CD4-positive, alpha-beta T cell treated with Interleukin-12 subunit alpha and Interleukin-12 subunit beta, for 1 hour (primary cell): ENCODE measurements at places on chromosomes 3 and 15.

DNA sequence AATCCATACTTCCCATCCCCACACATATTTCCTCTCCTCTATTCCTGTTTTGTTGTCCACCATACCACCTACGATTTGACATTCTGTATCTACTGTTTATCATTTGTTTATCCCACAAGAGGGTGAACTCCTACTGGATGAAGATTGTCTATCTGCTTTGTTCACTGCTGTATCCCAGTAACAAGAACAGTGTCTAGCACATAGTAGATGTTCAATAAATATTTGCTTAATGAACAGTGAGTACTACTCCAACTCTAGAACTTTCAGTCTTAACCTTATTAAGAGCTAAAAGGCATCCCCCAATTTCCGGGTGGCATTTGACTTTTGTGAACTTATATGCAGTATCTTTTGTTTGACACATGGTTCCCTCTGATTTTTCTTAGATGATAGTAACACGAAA is 1.3 kb downstream of the PYGO1 start:
- no peak for DNase-seq

GRCh38 chr15:34810443-34811129 is 15.2 kb upstream of the ACTC1 start:
- DNase-seq, result no peak

GRCh38 chr3:26237036-26237682 is 385.4 kb upstream of the LRRC3B start:
- DNase-seq, result no peak

DNA sequence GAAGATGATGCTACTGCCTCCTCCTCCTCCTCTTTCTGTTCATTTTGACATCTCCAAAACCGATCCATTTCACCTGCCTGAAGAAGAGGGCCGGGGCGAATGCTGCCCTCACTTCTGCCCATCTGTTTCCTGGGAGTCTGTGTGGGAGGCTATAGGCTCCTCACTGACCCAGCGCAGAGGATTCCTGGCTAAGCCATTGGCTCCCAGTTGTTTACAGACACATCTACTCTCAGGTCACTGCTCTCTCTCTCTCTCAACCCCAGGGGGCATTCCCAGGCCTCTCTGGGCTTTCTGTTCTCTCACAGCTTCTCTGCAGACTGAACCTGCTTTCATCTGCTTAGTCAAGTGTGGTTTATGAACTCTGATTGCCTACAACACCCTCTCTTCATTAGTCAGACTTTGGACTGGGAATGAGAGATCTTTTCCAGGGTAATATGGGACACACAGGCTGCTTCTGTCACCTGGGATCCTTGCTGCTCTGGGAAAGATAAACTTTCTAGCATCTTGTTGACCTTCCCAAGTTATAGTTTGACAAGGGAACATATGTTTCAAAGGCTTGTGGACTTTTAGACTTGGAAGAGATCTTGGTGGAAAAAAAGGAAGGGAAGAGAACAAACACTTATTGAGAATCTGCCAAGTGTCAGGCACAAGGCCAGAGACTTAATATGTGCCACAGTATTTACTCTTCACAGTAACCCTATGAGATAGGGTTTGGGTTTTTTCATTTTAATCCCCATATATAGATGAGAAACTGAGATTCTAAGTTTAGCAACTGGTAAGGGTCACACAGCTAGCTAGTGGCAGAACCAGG is 30.2 kb upstream of the USP3 start:
- DNase-seq, result peak; percentile 69

DNA sequence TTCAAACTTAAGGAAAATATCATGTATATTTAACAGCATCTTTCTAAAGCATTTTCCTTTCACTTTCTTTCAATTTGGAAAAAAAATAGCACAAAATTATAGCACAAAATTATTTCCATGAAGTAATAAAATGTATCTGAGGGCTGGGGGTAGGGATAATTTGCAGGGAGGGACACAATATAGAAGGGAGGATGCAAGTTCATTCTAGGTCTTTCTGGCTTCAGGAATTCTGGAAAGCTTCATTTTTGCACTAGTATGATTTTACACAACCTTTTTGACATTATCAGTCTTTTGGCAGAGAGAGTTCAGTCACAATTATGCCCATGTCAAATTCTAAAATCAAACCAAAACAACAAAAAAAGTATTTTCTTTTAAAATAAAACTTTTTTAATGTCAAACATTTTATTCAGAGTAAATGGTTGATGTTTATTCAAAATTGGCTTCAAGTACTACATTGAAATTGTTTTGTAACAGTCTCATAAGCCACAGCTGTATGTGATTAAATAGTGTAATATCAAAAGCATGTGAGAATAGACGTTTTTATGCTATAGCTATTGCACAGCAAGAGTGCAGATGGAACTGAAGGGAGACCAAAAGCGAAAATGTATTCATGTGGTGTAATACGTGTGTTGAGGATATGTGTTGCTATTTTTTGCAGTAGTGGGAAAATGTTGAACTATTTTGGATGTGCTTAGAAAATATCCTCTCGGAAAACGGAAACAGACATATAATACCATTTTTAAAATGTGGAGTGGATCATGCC is 5.8 kb downstream of the RBMS3 start:
- no peak for DNase-seq

- DNase-seq, result no peak
These were observed 75.2 kb downstream of the CHRNA7 start for GRCh38 chr15:32105258-32106241.

DNA sequence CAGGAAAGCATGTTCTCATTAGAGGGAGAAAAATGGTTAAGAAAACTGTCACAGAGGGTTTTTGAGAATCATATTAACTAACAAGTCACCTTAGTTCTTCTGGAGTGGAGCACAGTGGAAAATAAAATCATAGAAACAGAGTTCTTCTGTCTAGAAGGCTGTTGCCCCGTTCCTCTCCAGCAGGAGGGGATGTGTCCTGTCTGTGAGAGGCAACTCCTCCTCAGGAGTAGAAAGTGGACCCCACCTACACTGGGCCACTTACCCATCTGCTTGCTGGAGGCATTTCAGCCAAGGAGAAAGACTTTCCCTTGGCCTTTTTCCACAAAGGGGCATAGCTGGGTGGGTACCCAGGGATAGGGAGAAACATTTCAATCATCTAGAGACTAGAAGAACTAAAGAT is 106.6 kb downstream of the SSR3 start:
- DNase-seq, result peak; percentile 40

DNA sequence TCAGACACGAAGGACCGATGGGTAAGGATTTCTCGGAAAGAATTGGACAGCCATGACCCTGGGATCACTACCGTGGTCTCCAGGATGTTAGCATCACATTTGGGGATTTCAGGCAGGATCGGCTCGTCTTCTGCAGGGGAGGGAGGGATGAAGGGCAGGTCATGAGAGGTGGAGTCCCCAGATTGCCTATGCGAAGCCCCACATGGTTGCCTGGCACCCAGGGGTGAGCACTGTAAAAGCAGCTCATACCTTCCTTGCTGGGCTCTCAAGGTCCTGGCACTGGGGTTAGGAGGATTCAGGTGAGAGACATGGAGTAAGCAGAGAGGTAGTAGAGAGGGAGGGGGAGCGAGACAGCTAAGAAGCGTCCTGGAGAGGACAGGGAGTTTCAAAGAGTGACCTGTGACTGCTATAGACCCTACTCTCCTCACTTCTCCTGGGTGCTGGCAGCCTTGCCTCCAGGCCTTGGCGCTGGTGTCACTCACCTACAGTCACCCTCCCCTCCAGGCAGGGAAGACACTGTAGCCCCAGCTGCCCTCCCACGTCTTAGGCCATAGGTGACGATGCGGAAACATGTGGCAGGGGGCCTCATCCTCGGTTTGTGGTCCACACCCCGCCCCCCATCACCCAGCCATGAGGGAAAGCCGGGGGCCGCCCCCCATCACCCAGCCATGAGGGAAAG is 15.0 kb upstream of the EHD4 start:
- DNase-seq, result no peak

GRCh38 chr3:188788621-188789081 is 383.1 kb upstream of the TPRG1 start:
- DNase-seq, result peak; percentile 29

DNA sequence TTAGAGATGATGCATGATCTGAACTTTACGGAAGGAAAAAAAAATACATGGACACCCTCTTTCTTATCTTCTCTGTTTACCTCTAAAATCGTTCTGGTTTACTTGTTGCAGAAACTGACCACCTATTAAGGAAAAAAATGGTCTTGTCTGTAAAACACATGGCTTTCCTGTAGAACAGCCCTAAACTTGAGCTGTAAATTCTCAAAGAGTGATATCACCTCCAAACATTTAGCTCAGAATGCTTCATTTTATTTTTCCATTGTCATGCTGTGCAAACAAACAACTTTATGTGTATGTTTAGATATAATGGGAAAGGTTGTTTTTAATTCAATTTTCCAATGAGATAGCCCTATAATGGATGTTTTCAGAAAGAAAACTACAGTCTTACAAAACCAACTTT is 237.4 kb upstream of the NR2F2 start:
- DNase-seq, result no peak

DNA sequence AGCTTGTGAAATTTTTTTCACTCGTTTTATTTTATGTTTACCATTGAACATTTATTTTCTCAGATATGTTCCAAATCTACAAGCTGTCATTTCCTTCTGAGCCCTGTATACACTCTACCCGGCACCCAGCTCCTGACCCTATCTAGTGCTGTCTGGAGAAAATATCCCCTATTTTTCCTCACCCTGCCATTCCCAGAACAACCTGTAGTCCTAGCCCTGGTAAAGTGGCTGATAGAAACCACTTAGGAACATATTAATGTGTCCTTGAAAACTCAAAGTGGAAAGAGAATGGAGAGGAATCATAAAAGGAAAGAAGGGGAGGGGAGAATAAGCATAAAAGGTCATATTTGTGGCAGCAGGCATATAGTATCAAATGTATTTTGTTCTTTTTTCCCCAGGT is 8.2 kb upstream of the TIMMDC1 start:
- no peak for DNase-seq

DNA sequence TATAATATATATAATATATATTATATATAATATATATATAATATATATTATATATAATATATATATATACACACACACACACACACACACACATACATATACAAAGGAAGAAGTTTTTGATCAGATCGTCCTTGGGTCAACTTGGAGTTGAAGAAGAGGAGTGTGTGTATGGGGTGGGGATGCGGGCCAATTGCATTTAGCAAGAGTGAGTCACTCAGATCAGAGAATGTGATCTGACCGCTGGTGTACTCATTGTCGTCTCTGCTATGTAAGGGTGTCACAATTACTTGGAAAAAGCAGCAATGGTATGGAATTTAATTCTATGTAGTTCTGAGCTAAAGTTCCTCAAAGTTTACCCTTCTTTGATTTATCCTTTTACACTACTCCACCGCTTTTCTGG is 4.6 kb upstream of the VGLL3 start:
- DNase-seq, result no peak

GRCh38 chr3:56818156-56818985 is 16.6 kb upstream of the ARHGEF3 start:
- DNase-seq, result no peak
